Stimulated activated CD4-positive, alpha-beta T cell treated with anti-CD3 and anti-CD28 coated beads, Interleukin-15, amount 100 ng/mL, for 1 hour (primary cell): ENCODE measurements at places on chromosomes 1 and 21.

- no peak for DNase-seq
Observed at GRCh38 chr1:219910716-219911115, 17.6 kb downstream of the SLC30A10 start.

- DNase-seq = no peak
Observed at GRCh38 chr1:117793413-117793812, 136.0 kb downstream of the GDAP2 start.

DNA sequence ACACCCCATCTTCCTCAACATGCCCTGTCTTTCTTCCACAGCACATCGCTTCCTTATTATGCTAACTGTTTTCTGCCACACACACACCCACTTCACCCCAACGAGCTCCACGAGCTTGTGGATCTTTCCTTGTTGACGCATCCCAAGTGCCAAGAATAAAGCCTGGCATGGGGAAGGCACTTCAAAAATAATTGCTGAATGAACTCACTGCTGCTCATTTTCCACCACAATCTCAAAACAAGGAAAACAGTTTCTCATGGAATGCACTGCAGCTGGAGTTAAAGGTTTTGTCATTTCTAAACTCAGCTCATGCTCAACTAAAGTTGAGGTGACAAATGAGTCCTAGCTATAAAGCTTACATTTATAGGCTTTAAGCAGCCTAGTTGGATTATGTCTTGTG is 86.0 kb downstream of the TIAM1 start:
- DNase-seq = no peak

- no peak for DNase-seq
Observed at GRCh38 chr1:17304151-17304825, 3.7 kb upstream of the PADI4 start.

DNA sequence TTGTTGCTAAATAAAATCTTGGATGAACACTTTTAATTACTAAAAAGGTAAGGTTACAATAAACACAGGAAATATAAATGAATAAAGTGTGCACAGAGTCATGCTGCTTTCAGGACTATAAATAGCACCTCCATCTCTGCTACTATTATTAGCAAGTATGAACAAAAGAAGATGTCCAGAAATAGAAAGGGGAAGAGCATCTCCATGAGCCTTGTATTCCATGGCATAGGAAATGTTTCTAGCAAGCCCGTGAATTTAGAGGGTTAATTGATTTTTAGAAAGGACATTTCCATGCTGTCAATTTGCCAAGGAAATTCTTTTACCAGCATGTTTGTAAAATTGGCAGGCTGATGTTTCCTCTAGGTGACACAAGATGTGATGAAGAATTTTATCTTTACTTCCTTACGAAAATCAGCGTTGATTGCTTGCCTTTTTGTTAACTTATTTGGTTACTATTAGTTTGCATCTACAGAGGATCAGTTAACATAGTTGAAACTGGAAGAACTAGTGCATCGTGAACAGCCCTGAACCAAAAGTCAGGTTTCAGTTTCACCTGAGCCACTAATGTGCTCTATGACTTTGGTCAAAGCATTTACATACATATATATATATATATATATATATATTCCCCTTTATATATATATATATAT is 45.3 kb downstream of the NR5A2 start:
- DNase-seq = no peak

- DNase-seq = no peak
Observed at GRCh38 chr1:243946253-243946652, 96.2 kb upstream of the AKT3 start.

DNA sequence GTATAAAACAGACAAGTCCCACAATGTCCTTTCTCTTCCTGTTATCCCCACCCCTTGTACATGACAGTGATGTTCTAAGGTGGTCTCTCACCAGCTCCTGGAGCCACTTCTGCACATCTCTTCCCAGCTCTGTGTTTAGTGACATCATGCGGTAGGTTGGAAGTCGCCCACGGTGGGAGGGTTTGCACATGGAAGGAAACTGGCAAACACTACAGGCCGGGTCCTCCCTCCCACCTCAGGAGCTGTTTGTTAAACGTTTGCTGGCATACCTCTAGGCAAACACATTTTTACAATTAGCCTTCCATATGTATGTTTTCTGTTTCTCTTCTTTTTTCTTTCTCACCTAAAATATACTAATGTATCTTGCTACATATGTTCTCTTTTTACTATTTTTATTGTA is 107.4 kb downstream of the PCBP3 start:
- no peak for DNase-seq

DNA sequence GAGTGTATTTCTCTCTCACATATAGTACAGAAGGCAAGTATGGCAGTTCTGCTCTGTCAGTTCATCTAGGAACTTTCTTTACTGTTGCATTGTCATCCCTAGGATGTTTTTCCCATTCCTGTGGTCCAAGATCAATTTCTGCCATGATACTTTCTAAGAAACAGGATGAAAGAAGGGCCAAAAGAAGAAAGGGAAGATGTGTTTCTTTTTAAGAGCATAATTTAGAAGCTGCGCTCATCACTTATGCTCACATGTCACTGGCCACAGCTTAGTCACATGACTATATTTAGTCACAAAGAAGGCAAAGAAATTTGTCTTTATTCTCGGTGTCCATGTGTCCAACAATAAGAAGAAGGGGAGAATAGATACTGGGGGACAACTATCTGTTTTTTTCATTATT is 7.0 kb upstream of the MAST2 start:
- no peak for DNase-seq

DNA sequence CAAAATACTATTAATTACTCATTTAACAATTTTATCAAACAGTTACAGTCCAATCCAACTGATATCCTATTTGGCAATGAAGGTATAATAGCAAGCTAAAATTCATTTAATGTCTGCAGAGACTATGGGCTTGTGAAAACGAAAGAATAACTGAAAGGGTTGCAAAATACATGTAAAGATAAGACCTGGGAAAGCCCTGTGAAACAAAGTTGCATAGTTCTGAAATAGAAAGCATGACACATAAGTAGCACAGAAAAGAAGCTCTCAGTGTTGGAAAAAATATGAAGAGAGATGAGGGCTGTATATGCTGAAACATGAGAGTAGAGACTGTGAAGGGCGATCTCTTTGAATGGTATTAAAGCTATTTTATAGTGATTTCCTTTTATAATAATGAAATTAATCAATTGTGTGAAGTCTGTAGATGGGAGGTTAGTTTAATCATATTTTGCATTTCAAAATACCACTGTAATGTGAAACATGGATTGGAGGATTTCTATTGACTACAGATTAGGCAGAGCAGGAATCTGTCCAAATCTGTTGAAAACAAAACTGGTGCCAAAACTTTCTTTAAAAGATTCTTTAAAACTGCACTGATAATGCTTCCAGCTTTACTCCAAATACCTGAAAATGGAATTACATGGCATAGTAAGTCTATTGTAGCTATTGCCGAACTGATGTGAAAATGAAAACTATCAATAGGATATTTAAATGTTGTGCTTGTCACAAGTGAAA is 1518.9 kb upstream of the B3GALT2 start:
- DNase-seq = no peak

GRCh38 chr1:183656355-183656754 is 3.2 kb upstream of the APOBEC4 start:
- DNase-seq = no peak

DNA sequence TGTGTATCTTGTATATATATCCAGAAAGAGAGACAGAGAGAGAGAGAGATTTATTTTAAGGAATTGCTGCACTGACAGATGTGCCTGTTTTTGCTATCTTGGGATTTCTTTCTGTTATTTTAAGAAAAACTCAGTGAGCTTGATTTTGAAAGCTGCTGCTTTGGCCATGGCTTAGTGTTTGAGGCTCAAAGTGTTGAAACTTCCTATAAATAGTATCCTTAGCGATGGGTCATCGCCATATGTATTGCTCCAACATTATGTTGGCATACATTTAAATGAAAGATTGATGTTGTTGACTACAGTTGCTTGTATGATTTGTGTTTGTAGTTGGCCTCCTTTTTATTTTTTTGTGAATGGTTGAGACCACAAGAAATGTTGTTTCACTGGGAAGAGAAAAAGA is 29.0 kb upstream of the NTPCR start:
- no peak for DNase-seq

DNA sequence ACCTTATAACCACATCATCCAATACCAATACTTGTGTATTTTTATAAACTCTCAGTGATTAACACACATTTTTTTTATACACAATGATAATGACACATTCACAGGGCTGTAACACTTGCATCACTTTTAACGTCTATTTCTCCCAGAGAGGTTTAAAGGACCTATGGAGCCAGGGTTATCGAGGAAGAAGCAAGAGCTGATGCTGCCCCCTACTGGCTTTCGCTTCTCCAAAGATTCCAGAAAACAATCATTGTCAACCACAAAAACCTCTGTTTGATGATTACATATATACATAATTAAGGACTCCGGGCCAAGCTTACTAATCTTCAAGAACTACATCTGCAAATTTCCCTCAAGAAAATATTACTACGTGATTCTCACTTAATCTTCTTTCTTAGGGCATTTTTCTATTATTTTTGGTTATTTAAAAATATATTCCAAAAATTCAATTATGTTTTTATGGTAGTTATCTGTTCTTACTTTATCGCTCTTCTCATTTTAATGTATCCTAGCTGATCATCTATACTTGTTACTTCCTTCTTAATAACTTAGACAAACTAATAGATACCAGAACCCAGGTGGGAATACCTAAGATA is 214.5 kb downstream of the VAV3 start:
- DNase-seq = no peak

- DNase-seq = no peak
Observed at GRCh38 chr1:26028490-26028980, 7.0 kb downstream of the EXTL1 start.

DNA sequence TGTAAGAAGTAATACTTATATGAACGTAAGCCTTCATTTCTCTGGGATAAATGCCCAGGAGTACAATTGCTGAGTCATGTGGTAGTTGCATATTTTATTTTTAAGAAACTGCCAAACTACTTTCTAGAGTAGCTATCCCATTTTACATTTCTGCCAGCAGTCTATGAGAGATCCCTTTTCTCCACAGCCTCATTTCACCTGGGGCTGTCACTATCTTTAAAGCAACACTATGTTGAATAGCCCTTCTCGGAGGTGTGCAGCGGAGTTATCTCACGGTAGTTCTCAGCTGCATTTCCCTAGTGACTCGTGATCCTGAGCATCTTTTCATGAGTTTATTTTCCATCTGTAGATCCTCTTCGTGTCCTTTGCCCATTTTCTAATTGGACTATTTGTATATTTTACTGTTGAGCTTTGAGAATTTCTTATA is 93.4 kb downstream of the ADARB1 start:
- no peak for DNase-seq

DNA sequence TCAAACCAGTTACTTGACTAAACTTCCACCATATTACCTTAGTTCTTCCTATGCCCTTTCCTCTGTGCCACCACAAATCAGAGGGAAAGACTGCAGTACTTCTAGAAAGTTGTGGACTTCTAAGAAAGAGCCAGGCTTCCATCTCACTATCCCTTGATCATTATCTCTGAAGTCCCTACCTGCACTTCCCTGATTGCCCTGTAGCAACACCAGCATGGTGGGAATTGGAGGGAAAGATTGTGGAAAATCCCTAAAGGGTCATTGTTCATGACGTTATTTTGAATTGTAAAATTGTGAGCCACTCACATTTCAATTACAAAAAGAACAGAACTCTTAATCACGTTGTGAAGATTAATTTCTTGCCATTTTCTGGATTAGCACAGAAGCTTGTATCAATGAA is 23.4 kb upstream of the KIAA1614 start:
- no peak for DNase-seq

DNA sequence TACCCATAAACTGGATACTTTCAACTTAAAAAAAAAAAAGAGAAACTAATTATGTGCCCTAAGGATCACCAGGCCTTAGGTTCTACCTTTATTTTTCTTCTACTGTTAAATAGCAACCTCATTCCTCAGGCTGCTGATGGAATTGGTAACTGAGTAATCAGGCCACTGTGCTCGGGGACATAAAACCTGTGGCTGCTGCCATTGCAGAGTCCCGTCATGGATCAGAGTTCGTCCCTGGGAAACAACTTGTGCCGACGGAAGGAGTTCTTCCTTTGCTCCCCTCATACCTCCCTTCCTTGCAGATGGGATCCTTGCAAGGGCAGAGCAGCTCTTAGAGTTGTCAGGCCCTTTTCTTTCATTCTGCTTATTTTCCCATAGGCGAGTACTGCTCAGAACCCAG is 123.6 kb downstream of the PBX1 start:
- no peak for DNase-seq

DNA sequence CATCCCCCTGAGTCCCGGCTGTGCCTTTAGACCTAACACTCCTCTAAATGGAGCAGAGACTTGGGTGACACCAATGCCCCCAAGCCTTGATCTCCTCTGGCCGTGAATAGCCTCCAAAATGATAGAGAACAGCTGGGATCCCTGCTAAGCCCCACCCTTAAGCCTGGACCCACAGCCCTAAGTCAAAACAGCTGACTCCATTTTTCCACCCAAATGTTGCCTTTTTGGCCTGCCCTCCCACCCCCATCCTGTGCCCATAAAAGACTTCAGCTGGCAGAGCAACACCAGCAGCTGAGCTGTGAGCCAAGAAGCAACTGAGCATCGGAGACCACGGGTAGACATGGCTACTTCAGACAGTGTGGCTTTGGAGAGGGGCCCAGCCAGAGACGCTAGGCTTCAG is 420.8 kb downstream of the NPHP4 start:
- no peak for DNase-seq

DNA sequence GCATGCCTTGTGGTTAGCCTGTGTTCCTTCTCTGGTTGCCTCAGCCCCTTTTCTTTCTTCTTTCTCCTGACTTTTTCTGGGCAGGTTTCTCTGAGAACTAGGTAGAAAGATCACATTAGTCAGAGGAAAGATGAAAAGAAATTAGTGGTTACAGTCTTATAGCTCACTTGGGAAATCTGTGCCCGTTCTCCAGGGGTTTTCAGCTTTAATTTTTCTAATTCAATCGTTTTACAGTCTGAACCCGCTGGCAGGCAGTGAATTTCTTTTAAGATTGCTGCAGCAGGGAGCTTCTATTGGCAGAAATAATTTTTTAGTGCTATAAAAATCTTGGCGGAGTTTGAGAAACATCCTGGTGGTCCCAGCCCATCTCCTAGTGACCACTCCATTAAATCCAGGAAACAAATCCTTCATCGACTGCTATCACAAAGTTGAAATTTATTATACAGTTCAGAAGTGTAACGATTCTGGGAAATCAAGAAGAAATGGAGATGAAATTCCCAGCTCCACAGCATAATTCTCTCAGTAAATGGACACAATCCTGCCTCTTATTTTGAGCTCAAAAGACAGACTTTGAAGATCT is 113.1 kb downstream of the PCP4 start:
- no peak for DNase-seq

GRCh38 chr1:118012515-118013124 is 83.1 kb downstream of the WDR3 start:
- no peak for DNase-seq
